WERI-Rb-1 (cell line): ENCODE measurements at places on chromosomes 5 and 9.

DNA sequence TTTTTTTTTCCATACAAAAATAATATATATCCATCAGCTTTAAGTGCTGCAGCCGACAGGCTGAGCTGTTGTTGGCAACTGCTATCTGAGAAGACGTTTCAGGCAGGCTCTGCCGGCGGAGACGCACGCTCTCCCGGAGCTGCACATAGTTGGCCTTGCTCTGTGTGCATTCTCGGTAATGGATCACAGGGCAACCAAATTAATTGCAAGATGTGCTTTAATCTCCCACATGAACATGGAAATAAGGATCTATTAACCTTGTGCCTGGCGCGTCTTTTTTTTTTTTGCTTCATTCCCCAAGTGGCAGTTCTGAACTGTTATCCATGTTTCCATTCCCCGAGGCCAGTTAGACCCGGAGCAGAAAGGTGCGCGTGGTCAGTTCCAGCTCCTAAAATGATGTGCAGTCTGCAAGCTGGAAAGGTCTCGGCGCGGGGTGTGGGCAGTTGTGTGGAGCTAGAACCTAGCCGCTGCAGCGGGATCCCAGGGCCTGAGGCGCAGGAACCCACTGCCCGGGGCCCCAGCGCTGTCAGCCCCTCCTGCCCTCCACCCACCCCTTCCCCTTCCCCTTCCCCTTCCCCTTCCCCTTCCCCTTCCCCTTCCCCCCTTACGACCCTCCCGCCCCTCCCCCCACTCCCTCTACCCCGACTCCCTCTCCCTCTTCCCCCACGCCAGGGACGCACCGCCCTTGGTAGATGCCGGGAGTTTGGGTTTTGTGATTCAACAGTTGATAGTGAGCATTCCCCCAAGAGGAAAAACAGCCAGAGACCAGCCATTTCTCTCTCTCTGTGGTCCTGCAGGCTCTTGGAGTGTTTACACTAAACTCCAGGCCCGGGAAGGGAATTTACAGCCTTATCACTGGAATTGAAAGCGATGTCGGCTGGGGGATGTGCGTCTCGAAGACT lies 137.8 kb downstream of the CEP120 start:
- DNase-seq = no peak

GRCh38 chr5:93273176-93273575 lies 307.8 kb downstream of the NR2F1-AS1 start:
- DNase-seq = no peak

GRCh38 chr5:138141734-138142133 lies 2.5 kb upstream of the NME5 start:
- DNase-seq = no peak

DNA sequence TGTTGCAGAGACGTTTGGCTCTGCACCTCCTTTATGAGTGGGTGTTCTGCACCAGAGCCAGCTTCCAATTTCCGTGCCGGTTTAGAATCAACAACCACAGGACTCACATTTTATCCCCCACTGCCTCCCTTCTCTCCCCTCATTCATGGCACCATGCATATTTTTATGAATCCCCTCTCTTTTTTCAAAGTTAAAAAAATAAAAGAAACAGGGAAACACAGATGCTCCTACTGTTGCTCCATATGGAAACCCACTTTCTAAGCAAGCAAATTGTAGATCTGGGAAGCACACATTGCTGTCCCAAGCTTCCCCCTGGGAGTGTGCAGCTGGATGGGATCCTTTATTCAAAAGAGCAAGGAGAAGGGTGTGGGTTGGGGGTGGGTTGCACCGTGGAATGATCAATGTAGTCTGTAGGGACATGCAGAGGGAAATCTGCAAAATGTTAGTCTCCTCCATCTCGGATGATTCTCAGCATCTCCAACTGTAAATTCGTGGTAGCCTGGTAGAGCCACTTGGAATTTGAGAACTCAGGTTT lies 410.0 kb upstream of the ADAMTSL1 start:
- no peak for DNase-seq

DNA sequence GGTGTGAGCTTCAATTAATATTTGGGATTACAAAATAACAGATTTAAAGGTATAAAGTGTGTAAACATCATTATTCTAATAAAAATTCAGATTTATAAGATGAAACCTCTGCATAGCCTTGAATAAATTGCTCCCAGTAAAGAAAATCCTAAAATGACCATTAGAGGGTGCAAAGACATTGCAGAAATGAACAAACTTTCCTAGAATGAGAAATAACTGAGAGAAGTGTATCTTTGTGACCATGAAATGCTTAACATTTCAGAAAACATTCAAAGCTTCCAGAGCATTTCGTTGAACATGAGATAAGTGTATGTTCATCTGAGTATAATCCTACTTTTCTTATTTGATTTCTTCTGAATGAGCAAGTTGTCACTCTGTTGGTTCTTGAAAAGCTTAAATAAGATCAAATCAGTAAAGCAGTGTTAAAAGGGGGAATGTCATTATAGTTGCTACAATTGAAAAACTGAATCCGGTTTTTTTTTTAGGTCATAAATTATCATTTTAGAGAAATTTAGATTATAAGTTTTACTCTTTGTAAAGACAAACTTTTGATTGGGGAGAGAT lies 24.7 kb upstream of the NUDT12 start:
- no peak for DNase-seq

- DNase-seq = no peak
Observed at GRCh38 chr5:161410640-161411039, 135.9 kb downstream of the GABRB2 start.

- DNase-seq = no peak
Observed at GRCh38 chr9:2028888-2029287, 13.7 kb downstream of the SMARCA2 start.

DNA sequence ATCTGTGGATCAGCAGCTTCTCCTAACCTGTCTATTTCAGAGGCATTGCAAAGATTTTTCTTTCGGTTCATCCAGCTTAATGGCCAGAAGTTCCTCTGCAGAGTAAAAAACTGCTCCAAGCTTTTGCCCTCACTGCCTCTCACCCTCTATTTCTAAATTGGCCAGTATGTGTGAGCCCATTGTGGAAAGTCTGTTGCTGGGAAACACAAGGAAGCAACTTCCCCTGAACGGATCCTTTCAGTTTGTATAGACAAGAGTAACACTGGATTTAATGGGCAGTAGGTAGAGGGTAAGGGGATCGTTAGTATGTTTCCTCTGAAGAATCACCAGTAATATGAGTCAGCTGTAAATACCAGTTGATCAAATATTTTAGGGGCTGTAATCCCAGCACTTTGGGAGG lies 7.2 kb downstream of the THBS4 start:
- no peak for DNase-seq

DNA sequence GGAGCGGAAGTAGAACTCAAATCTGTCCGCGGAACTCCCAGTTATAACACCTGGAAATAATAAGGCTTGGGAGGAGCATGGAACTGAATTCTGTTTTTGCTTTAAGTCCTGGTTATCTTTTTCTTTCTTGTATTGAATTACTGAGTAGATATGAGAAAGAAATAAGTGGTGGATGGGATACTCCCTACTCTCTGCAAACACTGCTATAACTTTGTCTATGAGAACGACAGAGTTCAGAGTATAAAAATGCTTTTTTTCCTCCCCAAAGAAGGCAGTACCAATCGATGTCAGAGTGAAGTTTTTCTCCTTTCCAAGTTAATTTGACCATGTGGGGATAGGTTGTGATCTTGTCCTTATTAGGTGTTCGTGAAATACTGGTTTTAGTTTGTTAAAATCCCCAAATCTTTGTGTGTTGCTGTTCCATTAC lies 1.2 kb downstream of the RIC1 start:
- DNase-seq = no peak

- DNase-seq = no peak
Observed at GRCh38 chr5:159539678-159540077, 209.4 kb upstream of the IL12B start.
